ENCODE measurements at places on chromosomes 12 and 14. TPM values are rescaled to one million over a fixed set of nuclear protein-coding genes. Genes with fewer than 3 reads are reported as not detected.

The LRRC43 gene
- total RNA-seq: 4.2 TPM

The RIN3 gene
- total RNA-seq: 70.6 TPM

The TDRD9 gene
- total RNA-seq: 8.5 TPM

The PTPRR gene
- total RNA-seq: 1.4 TPM

The RNU7-1 gene
- not detected for total RNA-seq

Measured in lower lobe of right lung (tissue), 2 donors.